ENCODE measurements at places on chromosomes 3 and 15. TPM values are rescaled to one million over a fixed set of nuclear protein-coding genes. Genes with fewer than 3 reads are reported as not detected.

DNA sequence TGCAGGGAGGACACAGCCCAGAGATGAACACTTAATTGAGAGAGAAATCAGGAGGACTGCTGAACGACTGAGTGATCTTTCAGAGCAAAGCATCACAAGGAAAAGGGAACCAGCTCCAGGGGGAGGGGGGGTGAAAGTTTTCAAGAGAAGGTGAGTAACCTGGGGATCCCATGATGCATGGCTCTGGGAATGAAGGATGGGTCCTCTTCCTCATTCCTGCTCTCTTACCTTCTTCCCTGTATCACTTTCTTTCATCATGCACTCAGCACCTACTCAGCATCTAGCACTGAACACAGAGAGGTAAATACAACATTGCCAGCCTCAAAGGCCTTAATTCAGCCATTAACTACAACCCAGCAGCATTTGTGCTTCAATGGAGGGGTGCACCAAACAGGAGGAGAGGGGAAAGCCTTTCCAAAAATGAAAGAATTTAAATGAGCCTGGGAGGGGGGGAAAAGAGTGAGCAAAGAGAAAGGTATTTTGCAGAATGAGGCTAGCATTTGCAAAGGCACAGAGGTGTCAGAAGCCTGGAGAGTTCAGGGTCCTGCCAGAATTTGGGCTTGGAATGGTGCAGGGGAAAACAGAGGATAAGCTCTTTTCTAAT, 427.4 kb downstream of the FOXP1 start:
- DNase-seq = no peak

APOD gene
- total RNA-seq = 29.9 TPM

DNA sequence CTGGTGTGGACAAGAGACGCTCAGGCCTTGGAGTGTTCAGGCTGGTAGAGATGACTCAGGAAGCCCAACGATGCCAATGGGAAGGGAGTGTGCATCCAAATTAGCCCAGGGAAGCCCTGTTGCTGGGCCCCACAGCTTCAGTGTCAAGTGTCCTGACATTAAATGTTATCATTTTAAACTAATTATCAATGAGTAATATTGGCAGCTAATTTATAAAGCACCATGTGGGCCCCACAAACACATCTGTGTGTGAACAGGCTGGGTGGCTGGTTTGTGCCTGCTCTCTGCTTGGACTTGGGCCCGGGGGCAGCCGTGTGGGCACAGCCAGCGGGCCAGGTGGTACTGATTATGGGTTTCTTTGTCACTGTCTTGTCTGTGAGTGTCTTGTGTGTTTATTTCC, 15.0 kb downstream of the FBLN2 start:
- no peak for DNase-seq

DNA sequence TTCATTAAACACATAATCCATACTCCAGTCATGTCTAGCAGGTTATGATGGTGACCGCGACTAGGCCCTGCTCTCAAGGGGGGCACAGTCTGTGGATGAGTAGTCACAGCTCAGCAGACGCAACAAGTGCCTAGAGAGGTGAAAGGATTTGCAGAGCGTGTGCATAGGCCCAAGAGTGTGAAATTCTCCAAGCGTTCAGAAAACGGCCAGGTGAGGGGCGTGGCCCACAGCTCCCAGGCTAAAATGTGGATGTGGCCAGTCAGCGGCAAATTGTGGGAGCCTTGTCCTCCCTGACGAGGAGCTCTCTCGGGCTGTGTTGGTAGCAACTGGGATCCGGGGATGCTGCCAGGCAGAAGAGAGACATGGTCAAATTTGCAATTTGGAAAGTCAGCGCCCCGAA, 46.4 kb upstream of the TSEN2 start:
- DNase-seq = no peak

DNA sequence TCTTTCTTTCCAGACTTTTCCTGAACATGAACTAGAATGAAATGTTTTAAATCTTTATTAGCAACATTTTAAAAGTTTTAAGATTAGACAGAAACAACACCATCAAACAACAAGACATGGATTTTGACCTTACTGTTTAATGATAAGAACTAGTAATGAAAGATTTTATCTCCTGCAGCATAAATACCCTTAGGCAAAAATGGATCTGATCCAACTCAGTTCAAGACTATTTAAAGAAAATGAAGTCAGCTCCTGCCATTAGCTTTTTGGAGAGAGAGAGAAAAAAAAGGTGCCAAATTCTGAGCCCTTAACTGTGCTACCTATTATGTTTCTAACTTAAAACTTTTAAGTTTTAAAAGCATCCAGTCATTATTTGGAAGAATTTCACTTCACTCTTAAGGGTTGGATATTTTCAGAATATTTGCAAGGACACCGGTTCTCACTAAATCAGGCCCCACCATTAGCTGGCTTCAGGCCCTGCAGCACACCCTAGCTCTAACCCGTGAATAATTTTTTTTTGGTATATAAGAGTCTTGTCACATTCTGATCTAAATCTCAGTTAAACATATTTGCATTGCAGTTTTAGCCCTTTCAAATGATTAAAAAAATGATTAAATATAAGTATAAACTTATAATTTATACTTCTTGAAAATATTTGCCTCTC, 60.0 kb downstream of the NR1I2 start:
- DNase-seq = no peak

GRCh38 chr3:45965653-45966052, 22.4 kb downstream of the CXCR6 start:
- no peak for DNase-seq

- no peak for DNase-seq
These were observed 107.3 kb downstream of the ITPR1 start for GRCh38 chr3:4600493-4600892.

RAB27A gene
- total RNA-seq = 30.8 TPM

GABRB3 gene
- total RNA-seq = 0.67 TPM

DNA sequence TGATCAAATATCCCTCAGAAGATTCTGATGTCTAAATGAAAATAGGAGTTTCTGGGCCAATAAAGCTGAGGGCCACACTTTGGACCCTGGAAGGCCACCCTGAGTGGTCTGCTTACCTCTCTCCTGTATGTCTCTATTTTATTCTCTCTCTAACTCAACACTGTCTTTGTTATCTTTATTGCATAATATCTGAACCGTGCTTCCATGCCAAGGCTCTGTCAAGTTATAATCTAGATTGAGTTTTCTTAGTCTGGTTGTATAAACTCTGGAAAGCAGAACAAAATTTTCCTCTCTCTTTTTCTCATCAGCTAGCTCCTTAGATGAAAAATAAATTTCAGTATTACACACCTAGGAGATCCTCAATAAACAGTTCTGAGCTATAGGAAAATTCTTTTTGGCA, 36.2 kb upstream of the ACTL6A start:
- DNase-seq = no peak

SCAANT1 gene
- not detected for total RNA-seq

GRCh38 chr3:179100652-179101051, 29.0 kb upstream of the ZMAT3 start:
- no peak for DNase-seq

- no peak for DNase-seq
These were observed 311.5 kb downstream of the EDEM1 start for GRCh38 chr3:5498981-5499380.

- DNase-seq = peak; percentile 96
These were observed 37.7 kb upstream of the GNB5 start for GRCh38 chr15:52228921-52229320.

DNA sequence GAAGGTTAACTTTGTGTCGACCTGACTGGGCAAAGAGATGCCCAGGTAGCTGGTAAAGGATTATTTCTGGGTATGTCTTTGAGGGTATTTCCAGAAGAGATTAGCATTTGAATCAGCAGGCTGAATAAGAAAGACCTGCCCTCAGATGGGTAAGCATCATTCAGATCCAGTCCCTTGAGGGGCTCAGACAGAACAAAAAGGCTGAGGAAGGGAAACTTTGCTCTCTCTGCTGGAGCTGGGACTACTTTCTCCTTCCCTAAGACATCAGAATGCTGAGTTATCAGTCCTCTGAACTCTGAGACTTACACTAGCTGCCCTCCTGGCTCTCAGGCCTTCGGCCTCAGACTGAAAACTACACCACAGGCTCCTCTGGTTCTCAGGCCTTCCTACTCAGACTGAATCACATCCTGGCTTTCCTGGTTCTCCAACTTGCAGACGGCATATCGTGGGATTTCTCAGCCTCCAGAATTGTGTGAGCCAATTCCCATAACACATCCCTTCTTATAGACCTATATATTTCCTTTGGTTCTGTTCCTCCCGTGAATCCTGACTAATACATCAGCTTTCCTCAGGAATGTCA, 982.9 kb downstream of the TUSC7 start:
- no peak for DNase-seq

DNA sequence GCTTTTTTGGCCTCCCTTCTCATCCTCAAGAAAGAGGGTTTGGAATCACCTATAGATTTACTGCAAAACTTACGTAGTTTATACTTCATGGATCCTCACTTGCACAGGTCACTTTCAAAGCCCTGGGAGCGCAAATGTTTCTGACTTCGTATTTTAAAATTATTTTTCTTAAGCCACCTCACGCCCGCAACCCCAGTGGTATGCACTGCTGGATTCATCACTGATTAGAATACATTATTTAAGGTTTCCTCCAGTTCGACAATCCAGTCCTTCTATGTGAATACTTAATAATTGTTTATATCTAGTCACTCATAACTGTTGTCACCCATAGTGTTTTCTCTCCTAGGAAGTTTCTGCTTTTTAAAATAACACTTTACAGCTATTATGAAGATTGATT, 339.9 kb downstream of the CHL1 start:
- no peak for DNase-seq

NTRK3 gene
- total RNA-seq = 4.1 TPM

- no peak for DNase-seq
These were observed 43.2 kb downstream of the SRGAP3 start for GRCh38 chr3:9206287-9206686.

- no peak for DNase-seq
These were observed 40.6 kb upstream of the POLR2M start for GRCh38 chr15:57665939-57666338.

GRCh38 chr3:77158730-77159581, 119.1 kb downstream of the ROBO2 start:
- DNase-seq = no peak
